Smooth muscle cell of trachea (primary cell): ENCODE measurements at places on chromosomes 6 and 20. TPM values are rescaled to one million over a fixed set of nuclear protein-coding genes. Genes with fewer than 3 reads are reported as not detected.

The TINAG gene
- total RNA-seq = 0.58 TPM in 1 of 2 replicates, not detected in the other

The BPHL gene
- 19.2 and 24.4 TPM in 2 replicates for total RNA-seq

The PRIM2 gene
- 37.7 and 55.4 TPM in 2 replicates for total RNA-seq

The LY6G6D gene
- not detected in 2 replicates for total RNA-seq

The DPPA5 gene
- total RNA-seq = not detected in 2 replicates
